ENCODE measurements at places on chromosomes 3 and 15. TPM values are rescaled to one million over a fixed set of nuclear protein-coding genes. Genes with fewer than 3 reads are reported as not detected.

DNA sequence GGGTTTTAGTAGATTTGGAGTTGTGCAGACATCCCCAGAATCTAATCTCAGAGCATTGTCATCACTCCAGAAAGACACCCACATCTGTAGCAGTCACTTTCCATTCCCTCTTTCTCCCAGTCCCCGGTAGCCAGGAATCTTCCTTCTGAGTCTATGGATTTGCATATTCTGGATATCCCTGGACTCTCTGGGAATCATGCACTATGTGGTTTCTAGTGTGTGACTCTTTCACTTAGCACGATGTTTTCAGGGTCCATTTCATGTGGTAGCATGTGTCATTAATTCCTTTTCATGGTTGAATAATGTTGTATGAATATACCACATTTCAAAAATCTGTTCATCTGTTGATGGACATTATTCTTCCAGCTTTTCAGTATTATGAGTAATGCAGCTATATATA is 29.3 kb downstream of the FBLN2 start:
- no peak overlapping the region for H3K4me3 ChIP-seq
- no peaks in the 10 kb centered on the region for H3K36me3 ChIP-seq
- no peak overlapping the region for H3K27ac ChIP-seq

- H3K4me1 ChIP-seq: no peaks in the 10 kb centered on the region
- peaks cover 12% of the 10 kb centered on the region for H3K36me3 ChIP-seq
- H3K27me3 ChIP-seq: no peaks in the 10 kb centered on the region
- H3K4me3 ChIP-seq: no peak overlapping the region
- H3K27ac ChIP-seq: peak overlapping the region; percentile 45
These were observed 98.4 kb downstream of the DHX30 start for GRCh38 chr3:47901280-47901833.

GRCh38 chr3:13462822-13463221 is 17.3 kb upstream of the HDAC11 start:
- no peaks in the 10 kb centered on the region for H3K36me3 ChIP-seq
- no peak for DNase-seq
- no peaks in the 10 kb centered on the region for H3K4me1 ChIP-seq

The HTR3E gene
- not detected for total RNA-seq

DNA sequence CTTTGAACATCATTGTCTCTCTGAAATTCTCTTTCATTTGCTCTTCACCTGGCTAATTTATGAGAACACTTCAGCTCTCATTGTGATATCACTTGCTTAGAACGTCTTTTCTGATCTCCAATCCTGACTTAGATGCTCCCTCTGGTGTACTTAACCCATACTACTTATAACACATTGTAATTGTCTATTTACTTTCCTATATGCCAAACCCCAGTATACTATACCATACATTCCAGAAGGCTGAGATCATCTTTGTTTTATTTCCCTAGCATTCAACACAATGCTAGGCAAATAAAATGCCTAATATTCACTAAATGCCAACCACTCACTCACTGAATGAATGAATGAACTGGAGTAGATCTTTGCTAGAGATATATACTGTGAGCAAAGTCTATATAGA is 27.0 kb upstream of the PEX5L start:
- no peak overlapping the region for H3K4me3 ChIP-seq
- no peaks in the 10 kb centered on the region for H3K36me3 ChIP-seq
- H3K27ac ChIP-seq: no peak overlapping the region
- DNase-seq: no peak

- no peak overlapping the region for H3K27ac ChIP-seq
- no peaks in the 10 kb centered on the region for H3K4me1 ChIP-seq
- H3K4me3 ChIP-seq: no peak overlapping the region
- no peaks in the 10 kb centered on the region for H3K36me3 ChIP-seq
These were observed 214.7 kb upstream of the ZBTB20 start for GRCh38 chr3:115361806-115362205.

DNA sequence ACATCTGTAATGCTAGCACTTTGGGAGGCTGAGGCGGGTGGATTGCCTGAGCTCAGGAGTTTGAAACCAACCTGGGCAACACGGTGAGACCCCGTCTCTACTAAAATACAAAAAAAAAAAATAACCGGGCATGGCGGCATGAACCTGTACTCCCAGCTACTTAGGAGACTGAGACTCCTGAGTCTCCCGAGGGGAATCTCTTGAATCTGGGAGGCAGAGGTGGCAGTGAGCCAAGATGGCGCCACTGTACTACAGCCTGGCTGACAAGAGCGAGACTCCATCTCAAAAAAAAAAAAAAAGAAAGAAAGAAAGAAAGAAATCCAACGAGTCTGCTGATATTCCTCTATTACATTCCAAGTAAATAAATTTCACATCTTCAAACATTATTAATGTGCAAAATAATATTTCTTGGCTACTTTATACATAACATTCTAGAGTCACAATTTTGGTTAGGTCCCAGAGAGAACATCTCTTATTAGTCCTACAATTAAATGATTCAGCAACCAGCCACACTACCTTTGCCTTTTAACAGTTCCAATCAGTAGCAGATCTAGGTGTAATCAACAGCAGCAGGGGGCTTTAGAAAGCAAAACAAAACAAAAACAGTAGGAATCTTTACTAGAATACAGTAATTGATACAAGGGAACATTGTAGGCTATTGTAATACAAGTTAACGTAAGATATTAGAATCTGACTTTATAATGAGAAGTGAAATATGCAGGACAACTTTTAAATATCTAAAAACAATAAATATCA is 195.8 kb downstream of the TBC1D5 start:
- no peaks in the 10 kb centered on the region for H3K4me1 ChIP-seq
- no peaks in the 10 kb centered on the region for H3K36me3 ChIP-seq
- H3K4me3 ChIP-seq: no peak overlapping the region

DNA sequence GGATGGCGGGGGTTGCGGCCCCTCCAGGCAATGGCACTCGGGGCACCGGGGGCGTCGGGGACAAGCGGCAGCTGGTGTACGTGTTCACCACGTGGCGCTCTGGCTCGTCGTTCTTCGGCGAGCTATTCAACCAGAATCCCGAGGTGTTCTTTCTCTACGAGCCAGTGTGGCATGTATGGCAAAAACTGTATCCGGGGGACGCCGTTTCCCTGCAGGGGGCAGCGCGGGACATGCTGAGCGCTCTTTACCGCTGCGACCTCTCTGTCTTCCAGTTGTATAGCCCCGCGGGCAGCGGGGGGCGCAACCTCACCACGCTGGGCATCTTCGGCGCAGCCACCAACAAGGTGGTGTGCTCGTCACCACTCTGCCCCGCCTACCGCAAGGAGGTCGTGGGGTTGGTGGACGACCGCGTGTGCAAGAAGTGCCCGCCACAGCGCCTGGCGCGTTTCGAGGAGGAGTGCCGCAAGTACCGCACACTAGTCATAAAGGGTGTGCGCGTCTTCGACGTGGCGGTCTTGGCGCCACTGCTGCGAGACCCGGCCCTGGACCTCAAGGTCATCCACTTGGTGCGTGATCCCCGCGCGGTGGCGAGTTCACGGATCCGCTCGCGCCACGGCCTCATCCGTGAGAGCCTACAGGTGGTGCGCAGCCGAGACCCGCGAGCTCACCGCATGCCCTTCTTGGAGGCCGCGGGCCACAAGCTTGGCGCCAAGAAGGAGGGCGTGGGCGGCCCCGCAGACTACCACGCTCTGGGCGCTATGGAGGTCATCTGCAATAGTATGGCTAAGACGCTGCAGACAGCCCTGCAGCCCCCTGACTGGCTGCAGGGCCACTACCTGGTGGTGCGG is 1.9 kb downstream of the CHST2 start:
- H3K27ac ChIP-seq: no peak overlapping the region
- DNase-seq: no peak
- H3K4me3 ChIP-seq: peak overlapping the region; percentile 87
- no peaks in the 10 kb centered on the region for H3K36me3 ChIP-seq

The ADAMTS7 gene
- 33.3 TPM for total RNA-seq

- no peak overlapping the region for H3K27ac ChIP-seq
- no peaks in the 10 kb centered on the region for H3K4me1 ChIP-seq
- H3K27me3 ChIP-seq: no peaks in the 10 kb centered on the region
- no peak for DNase-seq
- no peak overlapping the region for H3K4me3 ChIP-seq
These were observed 3.7 kb upstream of the ABHD10 start for GRCh38 chr3:111975131-111975530.

- H3K4me1 ChIP-seq: no peaks in the 10 kb centered on the region
- H3K27ac ChIP-seq: no peak overlapping the region
- no peak for DNase-seq
These were observed 16.3 kb downstream of the ZIC1 start for GRCh38 chr3:147425388-147425850.

DNA sequence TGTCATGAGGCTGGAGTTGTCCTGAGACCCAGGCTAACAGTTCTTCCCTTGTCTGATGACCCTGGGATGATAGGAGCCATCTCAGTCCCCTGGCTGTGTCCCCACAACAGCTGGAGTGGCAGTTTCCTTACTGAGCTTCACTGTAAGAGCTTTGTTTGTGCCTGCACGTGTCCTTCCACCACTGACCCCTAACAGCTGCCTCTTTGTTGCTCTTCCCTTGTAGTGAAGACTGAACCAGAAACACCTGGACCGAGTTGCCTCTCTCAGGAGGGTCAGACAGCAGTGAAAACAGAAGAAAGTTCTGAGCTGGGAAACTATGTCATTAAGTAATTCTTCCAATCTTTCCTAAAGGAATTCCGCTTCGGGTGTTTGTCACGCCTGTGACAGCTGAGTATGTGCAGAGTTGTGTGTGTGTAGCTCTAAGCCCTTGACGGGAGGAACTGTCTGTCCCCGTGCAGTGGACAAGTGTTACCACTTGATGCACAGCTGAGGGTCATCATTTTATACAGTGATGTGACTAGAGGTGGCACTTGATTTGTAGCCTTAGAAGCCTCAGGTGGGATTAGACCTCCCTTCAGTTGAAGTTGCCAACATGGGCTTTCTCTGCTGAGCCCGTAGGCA is 25.0 kb downstream of the MAP6D1 start:
- H3K4me3 ChIP-seq: no peak overlapping the region
- peaks cover 75% of the 10 kb centered on the region for H3K36me3 ChIP-seq
- no peak for DNase-seq

The CORO2B gene
- total RNA-seq: 11.0 TPM

DNA sequence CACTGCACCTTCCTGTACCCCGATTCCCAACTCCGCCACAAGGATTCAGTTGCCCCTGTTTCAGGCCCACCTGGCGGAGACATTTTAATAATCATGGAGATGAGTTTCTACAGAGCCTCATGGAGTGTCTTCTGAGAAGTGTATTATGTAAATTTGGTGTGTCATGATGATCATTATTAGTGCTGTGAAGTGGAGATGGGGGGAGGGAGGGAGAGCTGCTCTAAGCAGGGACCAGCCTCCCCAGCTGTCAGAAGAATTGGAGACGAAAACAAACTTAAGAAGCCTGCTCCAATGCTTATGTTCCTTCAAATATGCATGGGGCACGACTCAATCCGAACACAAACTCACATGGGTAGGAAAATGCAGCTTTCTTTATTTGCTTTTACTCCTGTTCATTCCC is 127.8 kb downstream of the EPHB1 start:
- no peak for DNase-seq
- no peak overlapping the region for H3K27ac ChIP-seq

GRCh38 chr15:38460543-38460942 is 6.6 kb downstream of the FAM98B start:
- no peaks in the 10 kb centered on the region for H3K36me3 ChIP-seq
- DNase-seq: no peak
- H3K4me3 ChIP-seq: no peak overlapping the region
- no peaks in the 10 kb centered on the region for H3K27me3 ChIP-seq
- no peak overlapping the region for H3K27ac ChIP-seq

DNA sequence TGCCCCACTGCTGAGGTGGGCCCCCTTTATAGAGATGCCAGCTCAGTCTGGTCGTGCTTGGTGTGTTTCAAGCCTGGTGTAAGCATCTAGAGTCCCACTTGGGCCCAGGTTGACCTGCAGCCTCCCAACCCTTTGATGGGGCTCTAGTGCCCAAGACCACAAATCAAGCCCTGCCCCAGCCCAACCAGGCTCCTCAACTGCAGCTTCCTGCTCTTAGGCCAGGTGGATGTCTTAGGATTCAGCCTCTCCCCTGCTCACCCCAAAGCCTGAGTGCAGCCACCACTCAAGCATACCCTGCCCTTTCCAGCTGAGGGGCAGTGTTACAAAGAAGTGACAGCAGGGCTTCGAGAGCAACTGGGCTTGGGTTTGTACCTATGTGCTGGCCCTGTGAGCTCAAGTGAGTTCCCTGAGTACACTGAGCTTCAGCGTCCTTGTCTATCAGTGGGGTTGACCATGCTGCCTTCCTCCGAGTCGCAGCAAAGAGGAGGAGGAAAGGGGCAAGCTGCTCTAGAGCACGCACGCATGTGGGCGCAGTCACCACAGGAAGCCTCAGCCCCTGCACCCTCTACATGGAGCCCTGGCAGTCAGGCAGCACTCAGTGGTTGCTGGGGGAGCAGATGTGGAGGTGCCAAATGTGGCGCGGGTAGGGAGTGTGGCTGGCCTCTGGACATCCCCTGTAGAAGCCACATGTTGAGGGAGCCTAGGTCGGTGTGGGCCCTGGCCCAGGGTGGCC is 120.7 kb downstream of the EEFSEC start:
- DNase-seq: no peak
- no peaks in the 10 kb centered on the region for H3K27me3 ChIP-seq
- no peak overlapping the region for H3K27ac ChIP-seq
- H3K4me1 ChIP-seq: no peaks in the 10 kb centered on the region
- H3K4me3 ChIP-seq: no peak overlapping the region
- peaks cover 12% of the 10 kb centered on the region for H3K36me3 ChIP-seq

DNA sequence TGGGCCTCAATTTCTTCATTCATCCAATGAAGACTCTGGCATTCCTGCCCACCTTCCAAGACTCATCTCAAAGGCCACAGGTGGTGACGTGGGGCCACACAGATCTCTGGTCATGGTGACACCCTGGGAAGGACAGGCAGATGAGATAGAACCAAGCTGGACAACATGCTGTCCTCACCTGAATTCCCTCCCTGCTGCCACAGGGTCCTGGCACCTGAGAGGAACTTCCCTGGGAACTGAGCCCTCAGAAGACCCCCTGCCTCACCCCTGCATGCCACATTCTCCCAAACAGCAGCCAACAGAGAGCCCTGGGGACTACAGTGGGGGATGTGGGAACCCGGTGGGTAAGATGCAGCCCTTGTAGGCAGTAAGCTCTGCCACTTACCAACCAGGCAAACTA is 10.7 kb downstream of the KLF15 start:
- no peaks in the 10 kb centered on the region for H3K27me3 ChIP-seq
- H3K36me3 ChIP-seq: peaks cover 69% of the 10 kb centered on the region
- H3K4me3 ChIP-seq: no peak overlapping the region
- DNase-seq: no peak
- H3K4me1 ChIP-seq: peaks cover 43% of the 10 kb centered on the region

The ZNF662 gene
- 7.7 TPM for total RNA-seq

DNA sequence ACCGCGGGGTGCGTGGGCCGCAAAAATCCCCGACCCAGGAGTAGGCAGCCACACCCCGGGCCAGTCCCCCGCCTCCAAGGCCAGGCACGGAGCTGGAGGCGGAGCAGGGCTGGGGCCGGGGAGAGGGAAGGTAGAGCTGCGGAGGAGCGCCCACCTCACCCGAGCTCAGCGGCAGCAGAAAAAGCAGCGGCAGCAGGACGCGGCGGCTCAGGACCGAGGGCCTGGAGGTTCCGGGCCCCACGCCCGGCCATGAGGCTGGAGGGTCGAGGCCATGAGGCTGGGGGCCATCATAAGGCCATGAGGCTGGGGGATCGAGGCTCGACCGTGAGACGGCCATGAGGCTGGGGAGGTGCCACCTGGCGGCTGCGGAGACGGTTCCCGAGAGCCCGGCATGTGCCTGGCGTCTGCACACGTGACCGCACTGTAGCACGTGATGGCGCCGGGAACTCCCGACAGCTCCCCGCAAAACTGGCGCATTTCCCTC is 32.9 kb upstream of the PRSS50 start:
- H3K27me3 ChIP-seq: no peaks in the 10 kb centered on the region
- no peak overlapping the region for H3K4me3 ChIP-seq
- no peaks in the 10 kb centered on the region for H3K36me3 ChIP-seq
- no peak for DNase-seq
- H3K27ac ChIP-seq: no peak overlapping the region
